SIG-M5 (cell line): ENCODE measurements at places on chromosomes 3 and 15.

DNA sequence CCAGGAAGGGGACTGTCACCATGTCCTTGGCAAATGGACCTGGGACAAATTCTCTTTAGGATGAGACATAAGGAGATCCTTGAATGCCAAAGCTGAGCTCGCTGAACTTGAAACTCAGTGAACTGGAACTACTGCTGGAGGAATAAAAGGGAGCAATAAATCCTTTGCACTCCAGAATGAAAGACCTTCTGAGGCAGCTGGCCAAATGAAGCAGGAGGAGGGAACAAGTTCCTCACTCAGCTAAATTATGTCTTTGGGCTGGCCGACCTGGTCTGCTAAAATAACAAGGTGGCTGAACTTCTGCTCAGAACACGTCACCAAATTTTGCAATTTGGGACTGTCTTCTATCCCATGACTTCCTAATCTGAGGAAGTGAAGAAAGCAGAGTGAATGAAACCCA is 314.7 kb downstream of the LPP start:
- DNase-seq, result no peak

DNA sequence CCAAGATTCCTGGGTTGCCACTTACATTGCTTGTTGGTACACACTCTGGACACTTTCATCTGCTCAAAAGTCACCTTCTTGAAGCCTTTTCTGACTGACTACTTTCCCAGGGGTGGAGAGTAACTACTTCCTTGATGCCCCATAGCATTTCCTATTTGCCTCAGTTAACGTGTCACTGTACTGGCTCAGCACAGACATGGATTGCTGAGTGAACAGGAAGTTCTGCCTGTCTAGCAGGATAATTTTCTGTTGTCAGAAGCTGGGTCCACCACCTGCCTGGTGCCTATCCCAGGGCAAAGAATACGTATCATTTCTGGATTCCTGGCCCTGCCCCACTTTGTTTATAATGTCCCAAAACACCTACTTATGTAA is 15.3 kb upstream of the ABHD17C start:
- DNase-seq, result no peak

DNA sequence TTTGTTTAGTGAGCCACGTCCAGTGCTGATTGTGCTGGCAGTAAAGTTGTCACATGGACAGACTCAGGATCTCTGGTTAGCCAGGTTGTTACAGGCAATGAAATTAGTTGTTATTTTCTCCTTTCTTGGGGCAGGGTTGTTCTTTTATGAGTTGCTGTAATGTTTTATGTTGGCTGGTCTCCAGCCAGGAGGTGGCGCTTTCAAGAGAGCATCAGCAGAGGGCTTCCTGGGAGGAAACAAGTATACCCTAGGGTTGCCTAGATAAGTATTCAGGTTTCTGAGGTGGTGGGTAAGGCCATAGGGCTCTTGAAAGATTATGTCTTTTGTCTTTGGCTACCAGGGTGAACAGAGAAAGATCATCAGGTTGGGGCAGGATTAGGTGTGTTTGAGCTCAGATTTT is 14.5 kb upstream of the CFAP20DC start:
- no peak for DNase-seq

DNA sequence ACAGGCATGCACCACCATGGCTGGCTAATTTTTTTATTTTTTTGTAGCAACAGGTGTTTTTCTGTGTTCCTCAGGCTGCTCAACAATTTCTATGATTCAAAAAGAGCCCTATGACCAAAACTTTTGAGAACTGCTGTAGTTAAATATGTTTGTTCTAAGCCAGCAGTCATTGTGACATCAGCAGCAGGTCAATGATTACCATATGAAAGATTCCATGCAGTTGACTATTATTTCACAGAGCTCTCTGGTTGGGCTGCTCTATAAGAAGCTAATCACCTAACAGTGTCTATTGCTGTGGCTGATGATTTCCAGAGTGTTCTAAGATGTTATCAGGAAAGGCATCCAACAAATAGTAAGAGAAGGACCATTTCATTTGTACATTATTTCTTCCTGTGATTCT is at the start of gene CCDC54:
TSS of gene CCDC54 (plus strand) at position 289 of the 400 bp plus-strand sequence. CDS start 149 bp downstream, outside the sequence.
- no peak for DNase-seq

- DNase-seq, result no peak
These were observed 310.6 kb downstream of the PDCD6IP start for GRCh38 chr3:34109021-34109420.

GRCh38 chr15:62999178-62999577 is 43.4 kb upstream of the TPM1 start:
- DNase-seq, result no peak

DNA sequence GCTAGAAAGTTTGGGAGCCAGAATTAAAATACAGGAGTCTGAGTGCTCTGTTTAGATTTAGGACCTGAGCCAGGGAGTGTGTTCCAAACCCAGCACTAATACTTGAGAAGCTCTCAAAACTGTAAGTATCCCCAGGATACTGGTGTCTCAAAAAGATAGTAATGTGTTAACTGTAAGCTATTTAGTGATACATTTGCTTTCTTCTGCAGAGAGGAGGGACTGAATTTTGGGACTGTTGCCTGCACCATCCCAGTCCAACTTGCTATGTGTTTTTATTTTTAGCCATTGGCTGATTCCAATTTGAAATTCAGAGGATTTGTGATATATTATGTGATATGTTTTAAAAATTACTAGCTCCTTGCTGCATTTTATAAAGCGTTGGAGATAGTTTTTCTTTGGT is 31.5 kb downstream of the UBE2E1 start:
- no peak for DNase-seq

DNA sequence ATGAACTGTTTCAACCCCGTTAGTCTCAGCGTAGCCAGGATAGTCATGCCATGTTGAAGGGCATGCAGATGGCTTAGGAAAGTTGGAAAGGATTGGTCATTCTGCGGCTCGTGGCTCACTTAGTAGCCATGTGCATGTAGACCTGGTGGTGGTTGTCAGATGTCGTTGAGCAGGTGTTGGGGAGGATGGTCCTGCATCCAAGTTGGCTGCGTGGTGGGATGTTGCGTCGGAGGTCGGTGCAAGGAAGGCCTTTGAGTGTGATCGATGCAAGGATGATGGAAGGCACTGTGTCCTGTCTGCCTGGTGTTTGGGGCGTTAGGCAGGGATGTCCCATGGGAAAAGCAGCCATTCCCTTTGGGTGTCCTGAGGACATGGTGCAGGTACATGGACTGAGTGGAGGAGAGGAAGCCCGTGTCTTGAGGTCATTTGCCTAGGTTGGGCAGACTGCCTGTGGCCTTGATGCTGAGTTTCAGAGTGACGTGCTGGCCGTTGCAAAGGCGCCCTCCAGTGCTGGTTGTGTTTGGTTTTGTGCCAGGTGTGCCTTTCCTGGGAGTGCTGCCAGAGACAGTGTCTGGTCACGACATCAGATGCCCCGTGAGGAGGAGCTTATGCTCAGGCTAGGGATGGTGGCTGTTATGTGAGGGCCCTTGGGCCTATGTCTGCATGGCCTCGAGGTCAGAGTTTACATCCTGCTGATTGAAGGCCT is 103.4 kb downstream of the SNRPN start:
- no peak for DNase-seq

GRCh38 chr3:6578526-6578925 is 282.4 kb upstream of the GRM7 start:
- DNase-seq, result no peak

GRCh38 chr3:173396191-173397041 is 1.1 kb upstream of the NLGN1 start:
- no peak for DNase-seq

- DNase-seq, result no peak
These were observed 38.6 kb downstream of the FAM3D start for GRCh38 chr3:58627941-58628340.

DNA sequence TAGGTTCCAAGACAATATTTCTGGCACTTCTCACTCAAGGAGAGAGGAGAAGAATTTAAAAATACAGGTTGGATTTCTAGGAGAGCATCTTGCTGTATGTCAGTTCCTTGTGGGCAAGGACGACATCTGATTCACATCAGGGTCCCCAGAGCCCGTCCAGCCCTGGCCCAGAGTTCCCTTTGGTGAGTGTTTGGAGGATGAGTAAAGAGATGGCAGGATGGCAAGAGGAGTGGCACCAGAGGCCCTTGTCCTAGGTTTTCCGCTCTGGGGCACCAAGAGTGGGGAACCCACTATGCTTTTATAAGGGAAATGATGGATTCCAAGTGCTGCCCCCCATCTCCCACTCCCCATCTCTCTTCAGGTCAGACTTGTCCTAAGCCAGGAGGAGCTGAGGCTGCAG is 181.8 kb downstream of the TBC1D2B start:
- no peak for DNase-seq

GRCh38 chr3:135081451-135081850 is 286.4 kb downstream of the EPHB1 start:
- DNase-seq, result no peak

DNA sequence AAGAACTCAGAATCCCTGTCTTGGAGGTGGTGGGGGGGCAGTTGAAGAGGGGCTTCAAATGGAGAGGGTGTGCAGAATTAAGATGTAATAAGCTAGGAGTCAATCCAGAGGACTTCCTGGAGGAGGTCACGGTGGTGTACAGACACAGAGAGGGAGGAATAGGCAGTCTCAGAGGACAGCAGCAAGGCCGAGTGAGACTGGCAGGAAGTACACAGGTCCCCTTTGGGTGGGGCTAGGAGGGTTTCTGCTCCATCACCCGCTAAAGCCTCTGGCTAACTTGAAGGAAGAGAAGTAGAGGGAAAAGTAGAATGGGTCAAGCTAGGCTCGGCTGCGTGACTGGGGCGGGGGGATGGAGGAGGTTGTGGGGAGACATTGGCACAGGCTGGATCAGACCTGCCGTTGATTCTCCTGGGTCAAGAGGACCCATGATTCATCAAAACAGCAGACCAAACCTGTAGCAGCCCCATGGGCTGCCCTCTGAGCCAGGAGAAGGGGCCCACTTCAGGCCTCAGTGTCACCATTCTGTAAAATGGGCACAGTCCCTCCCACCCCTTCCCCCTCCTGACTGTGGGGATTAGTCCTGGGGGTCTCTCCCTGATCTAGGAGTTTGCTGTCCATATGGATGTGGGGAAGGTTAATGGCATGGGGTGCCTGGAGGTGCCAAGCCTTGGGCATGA is 16.9 kb downstream of the CSPG4 start:
- no peak for DNase-seq

DNA sequence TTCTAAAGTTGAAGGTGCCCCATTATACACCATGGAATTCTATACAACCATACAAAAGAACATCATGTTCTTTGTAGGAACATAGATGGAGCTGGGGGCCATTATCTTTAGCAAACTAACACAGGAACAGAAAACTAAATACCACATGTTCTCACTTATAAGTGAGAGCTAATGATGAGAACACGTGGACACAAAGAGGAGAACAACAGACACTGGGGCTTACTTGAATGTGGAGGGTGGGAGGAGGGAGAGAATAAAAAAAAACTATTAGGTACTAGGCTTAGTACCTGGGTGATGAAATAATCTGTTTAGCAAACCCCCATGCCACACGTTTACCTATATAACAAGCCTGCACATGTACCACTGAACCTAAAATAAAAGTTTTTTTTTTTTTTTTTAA is 342.7 kb downstream of the PLCL2 start:
- no peak for DNase-seq

DNA sequence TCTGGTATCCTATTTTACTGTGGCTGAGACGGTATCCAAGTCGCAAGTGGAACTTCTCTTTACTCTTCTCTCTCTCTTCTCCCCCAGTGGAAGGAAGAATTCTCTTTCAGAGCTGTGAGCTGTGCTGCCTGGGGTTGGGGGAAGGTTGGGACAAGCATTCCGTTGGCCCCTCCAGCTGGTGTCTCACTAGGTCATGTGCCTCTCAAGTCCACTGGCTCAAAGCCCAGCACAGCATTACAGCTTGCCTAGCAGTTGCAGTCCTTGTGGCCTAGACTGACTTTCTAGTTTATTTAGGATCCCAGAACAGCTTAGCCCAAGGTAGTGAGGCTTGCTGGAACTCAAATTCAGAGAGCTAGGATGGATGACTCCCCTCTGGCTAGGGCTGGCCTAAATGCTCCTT is 76.1 kb upstream of the SPATA16 start:
- no peak for DNase-seq

GRCh38 chr3:100779480-100779879 is 70.2 kb downstream of the TFG start:
- DNase-seq, result no peak

- DNase-seq, result no peak
These were observed 340.3 kb upstream of the RBMS3 start for GRCh38 chr3:28940530-28940929.

GRCh38 chr3:170709046-170709445 is 123.2 kb upstream of the SLC7A14 start:
- peak; percentile 41 for DNase-seq

DNA sequence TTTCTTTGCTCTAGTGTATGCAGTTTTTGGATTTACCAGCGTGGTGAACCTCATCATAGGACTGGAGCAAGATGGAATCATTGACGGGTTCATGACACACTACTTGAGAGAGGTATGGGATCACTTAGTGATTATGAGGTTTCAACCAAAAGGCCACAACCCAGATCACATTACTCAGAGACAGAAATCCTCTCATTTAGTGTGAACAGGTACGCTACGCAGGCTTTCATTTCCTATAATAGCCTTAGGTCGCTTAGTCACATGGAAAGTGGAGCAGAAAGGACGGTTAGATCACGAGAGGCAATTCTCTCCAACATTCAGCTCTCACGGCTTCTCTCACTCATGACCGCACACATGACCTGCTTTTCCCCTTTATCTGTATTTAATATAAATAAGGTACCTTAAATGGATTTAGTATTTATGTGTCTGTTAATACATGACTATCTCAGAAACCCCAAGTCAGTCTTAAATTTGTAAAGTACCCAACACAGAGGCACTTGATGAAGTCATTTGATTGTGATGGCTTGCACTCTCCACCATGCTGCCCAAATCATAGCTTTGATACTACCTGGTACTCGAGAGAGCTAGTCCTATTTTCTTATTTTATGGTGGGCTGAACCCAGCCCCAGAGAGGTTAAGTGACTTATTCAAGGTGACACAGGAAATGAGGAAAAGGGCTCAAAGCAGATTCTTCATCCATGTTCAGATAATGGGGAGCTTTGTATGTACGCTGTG is 8.6 kb downstream of the TM6SF1 start:
- DNase-seq, result no peak

DNA sequence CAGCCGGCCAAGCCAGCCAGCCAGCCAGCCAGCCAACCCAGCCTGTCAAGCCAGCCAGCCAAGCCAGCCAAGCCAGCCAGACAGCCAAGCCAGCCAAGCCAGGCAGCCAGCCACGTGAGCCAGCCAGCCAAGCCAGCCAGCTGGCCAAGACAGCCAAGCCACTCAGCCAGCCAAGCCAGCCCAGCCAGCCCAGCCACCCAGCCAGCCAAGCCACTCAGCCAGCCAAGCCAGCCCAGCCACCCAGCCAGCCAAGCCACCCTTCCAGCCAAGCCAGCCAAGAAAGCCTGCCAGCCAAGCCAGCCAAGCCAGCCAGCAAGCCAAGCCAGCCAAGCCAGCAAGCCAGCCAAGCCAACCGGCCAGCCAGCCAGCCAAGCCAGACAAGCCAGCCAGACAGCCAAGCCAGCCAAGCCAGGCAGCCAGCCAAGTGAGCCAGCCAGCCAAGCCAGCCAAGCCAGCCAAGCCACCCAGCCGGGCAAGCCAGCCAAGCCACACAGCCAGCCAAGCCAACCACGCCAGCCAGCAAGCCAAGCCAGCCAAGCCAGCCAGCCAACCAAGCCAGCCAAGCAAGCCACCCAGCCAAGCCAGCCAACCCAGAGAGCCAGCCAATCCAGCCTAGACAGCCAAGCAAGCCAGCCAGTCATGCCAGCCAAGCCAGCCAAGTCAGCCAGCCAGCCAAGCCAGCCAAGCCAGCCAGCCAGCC is 199.5 kb downstream of the GOLGA6L6 start:
- no peak for DNase-seq
